NCI-H2081 (cell line): ENCODE measurements at places on chromosomes 12 and 14.

DNA sequence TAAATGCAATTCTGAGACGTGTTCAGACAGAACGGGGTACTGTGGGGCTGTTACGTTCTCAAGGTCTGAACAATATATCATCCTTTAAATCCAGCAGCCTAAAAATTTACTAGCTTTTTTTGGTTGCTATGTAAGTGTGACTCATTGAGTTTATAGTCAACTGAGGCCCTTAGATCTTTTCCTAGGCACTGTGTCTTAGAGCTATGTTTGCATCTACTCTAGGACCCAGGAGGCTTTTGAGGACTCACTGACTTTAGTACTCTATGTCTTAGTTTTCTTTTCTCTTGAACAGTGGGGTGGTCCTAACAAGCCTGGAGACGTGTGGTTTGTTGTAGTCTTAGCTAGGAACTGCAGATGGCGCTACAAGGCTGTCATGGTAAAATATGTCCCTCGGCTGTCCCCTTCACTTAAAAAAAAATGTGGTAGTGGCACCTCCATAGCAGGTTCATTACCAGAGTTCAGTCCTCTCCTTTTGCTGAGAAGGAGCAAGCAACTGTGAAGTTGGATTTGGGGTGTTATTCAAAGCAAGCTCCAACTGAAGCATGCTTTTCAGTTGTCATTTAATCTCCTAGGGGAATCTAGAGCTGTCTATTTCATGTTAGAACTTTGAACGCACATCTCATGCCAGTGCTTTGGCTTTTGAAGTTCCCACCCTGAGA, 8.7 kb upstream of the SPATS2 start:
- peak; percentile 65 for DNase-seq

DNA sequence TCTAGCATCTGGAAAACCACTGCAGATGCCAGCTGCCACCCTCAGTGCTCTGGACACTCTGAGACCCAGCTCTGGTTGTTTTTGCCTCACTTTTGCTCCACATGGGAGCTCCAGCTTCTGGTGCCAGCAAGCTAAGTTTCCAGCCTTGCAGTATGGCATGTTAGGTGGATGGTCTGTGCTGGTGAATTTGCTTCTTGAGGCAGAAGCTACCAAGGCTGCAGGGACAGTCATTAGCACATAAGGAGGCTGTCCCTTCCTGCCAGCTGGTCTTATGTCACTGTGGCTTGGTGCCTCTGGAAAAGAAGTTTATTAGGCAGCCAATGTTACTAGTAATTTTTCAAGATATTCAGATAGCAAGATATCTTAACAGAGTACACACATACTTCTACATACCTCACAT, 64.2 kb upstream of the CSRP2 start:
- no peak for DNase-seq

DNA sequence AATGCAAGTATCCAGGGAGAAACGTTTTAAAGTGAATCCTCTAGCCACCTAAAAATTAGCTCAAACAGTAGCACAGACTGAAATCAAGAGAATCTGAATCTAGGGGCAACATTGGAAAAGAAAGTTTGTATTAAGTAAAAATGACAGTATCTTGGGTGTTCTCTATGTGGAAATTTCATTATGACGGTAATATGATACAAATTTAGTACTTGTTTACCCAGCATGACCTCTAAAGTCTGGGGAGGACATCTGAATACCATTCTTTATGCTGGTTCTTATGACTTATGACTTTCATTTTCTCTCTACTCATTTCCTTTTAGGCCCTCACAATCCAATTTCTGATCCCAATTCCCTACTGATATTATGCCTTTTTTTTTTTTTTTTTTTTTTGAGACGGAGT, 14.0 kb downstream of the GTSF1 start:
- no peak for DNase-seq

DNA sequence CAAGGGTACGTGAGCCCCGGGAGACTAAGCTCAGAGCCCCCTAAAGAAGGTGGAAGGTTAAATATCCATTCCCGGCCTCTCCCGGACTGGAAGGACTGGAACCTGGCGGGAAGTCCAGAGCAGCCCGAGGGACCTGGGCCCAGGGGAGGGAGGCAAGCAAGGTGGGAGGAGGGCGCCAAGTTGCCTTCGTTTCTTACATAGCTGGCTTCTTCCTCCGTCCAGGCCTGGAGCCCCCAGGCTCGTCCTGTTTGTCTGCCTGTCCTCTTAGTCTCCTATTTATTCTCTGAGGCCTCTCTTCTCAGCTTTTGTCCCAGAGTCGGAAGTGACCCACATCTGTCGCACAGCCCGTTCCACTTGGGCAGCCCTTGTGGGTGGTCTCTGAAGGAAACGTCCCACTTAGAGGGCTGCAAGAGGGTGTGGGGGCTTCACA, 745 bp downstream of the PCK2 start:
- no peak for DNase-seq

GRCh38 chr12:67540920-67541624, 107.5 kb upstream of the DYRK2 start:
- DNase-seq: no peak

GRCh38 chr12:53217931-53218307, 10.9 kb upstream of the ITGB7 start:
- DNase-seq: no peak

- no peak for DNase-seq
Measured at GRCh38 chr12:51174501-51174900, 1.6 kb upstream of the TFCP2 start.

DNA sequence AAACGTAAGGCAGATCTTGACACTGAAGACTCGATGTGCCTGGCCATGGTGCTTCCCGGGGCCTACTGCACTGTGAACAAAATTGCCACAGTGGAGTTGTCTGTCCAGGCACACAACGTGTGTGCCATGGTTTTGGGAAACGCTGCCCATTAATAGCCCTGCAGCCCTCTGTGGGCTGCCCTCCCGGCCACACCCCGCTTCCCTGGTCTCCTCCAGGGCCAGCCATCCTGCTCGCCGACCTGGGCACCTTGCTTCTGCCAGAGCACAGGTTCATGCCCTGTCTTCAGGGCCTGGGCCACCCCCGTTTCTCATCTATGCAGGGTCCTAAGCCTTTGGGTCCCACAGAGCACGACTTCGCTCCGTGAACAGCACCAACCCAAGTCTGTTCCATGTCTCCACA, 18.9 kb downstream of the MEG3 start:
- DNase-seq: no peak

DNA sequence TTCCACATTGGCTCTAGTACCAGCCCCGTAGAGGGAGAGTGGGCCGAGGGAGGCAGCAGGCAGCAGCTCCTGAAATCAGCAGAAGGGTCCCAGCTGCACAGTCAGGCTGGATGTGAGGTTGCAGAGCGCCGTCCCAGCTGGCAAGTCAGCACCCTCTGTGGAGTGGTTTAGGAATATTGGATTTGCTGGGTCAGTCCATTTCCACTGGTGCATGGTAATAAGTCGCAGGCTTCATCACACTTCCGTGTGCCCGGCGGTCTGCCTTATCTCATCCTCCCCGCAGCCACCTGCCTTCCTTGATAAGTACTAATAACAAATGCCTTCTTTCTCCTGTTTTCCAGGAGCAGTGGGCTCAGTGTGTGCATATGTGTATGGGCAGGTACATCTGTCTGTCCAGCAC, 112.9 kb downstream of the TSPAN9 start:
- DNase-seq: no peak

- DNase-seq: no peak
Measured at GRCh38 chr14:21039585-21040369, 2.4 kb upstream of the RNASE7 start.

DNA sequence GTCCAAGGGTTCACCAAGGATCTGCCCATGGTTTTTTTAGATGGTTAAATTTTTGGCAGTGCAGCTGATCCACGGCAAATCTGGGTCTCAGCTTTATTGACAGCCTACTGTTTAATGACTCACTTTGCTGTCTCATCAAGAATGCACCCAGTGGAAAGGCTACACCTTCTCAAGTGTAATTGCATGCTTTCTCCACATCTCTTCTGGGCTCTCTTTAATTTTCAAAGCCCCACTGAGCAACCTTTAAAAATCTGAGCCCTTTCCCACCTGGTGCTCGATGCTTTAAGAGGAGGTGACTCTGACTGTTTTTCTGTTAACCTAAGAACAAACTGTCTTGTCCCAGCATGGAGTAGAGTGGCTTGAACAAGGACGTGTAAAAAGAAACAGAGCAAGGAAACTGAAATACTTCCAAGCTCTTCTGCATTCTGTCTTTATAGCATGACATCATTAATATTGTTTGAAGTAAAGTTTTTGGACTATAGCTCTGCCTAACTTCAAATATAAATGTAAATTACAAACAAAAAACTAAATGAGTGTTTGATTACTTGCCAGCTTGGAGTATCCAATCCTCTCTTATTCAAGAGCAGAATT, 214.2 kb upstream of the KRR1 start:
- no peak for DNase-seq

DNA sequence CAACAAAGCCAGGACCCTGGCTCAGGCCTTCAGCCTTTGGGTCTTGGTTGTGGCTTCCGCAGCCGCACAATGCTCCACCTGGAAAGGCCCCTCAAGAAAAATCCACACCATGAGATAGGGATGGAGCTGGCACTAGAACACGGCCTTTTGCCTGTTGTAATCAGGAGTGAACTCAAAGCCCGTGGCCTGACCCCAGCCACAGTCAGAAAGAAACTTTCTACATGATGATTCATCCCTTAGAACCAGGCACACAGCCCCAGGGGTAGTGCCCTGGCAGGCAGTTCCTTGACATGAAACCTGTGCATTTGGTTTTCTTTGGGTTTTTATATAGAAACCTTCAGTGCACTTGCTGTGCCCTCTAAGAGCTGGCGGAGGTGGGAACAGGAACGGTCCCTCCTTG, 5.1 kb downstream of the CLMN start:
- DNase-seq: no peak

GRCh38 chr14:96267336-96267735, 11.3 kb downstream of the BDKRB1 start:
- no peak for DNase-seq

DNA sequence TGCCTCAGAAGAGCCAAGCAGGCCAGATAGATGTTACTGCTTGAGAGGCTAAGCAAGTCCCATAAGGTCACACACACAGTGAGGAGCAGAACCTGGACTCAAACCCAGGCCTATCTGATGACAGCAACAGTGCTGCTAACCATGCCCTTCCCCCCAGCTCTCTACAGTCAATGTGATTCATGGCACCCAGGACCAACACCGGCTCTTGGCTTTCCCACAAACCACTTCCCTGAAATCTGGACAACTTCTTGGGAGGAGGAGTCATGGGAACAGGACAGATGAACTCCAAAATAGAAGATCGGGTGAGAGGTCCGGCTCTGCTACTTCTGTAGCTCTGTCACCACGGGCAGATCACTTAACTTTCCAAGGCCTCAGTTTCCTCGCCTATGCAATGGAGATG, 716 bp upstream of the PTGDR start:
- no peak for DNase-seq

DNA sequence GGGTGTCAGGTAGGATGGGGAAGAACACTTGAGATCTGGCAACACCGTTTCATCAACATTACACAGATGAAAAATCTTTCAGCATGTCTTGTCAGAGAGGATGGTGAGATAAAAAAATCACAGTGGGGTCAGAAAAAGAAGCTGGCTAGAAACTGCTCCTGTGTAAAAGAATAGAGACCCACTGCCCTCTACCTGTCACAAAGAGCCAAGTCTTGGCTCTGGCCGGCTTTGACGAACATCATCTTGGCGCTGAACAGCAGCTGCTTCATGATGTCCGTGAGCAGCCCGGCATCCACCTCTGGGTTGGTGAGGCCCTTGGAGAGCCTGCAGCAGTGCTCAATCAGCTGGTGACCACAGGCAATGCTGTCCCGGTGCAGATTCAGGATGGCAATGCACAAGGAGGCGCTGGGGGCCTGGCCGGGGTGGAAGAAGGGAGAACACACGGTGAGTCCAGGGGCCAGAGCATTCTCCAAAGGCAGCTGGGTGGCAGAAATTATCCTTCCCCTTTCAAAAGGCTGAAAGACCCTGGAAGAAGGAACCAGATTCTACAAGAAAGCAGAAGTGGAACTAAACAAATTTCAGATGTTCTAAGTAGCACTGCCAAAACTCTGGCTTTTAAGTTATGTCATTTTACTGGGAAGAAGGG, 50.2 kb downstream of the ZFYVE26 start:
- DNase-seq: no peak

- no peak for DNase-seq
Measured at GRCh38 chr12:20439626-20440025, 71.3 kb downstream of the PDE3A start.

DNA sequence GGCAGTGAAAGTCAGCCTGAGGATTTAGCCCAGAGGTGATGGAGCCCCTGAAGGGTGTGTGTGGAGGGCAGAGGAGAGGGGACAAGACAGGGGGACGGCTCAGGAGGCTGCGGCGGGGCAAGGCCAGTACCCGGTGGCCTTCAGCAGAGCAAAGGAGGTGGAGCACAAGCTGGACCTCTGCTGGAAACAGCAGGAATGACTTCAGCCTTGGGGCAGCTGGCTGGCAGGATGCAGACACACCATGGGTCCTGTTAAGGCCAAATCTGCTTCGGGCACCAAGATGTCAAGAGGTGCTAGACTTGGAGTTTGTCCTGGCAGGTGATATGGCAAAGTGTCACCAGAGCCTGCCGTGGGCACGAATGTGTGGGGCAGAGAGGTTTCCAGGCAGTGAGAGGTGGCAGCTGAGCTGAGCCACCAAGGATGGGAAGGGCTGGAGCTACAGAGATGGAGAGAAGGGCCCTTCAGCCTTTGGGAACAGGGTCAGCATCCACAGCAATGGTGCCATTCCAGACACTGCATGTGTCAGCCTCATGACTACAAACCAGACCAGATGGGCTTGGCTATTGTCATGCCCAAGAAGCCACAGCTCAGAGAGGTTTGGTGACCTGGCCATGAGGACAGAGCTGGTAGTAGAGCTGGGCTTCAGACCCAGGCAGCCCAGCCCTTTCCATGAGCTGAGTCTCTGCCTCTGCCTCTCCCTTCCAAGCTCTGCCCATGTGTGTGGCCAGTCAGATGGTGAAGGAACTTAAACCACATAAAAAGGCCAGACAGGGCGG, 91.9 kb downstream of the LGMN start:
- DNase-seq: no peak

DNA sequence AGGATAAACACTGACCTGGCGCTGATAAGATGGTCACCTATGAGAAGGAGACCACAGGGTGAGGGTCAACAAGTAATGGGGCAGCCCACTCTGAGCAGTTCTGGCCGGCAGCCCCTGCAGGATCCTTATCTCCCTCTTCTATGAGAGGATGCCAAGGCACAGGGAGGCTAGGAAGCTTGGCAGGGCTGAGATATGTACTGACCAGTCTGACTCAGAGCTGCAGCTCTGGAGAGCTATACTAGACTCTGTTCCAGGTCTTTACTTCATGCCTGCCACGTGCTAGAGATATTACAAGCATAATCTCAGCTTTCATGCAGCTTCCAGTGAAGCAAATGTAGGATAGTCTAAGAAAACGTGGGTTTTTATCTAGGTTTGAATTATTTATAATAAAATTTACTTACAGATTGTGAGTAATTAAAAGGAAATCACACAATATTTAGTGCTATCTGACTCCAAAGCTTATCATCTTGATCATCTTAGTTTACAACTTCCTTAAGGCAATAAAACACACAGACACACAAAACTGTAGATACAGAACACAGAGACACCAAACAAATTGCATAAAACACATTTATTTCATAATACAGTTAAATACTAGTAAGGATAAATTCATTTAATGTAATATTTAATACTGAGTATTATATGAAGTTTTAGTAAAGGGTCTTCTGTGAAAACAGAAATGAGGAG, 32.3 kb downstream of the GIT2 start:
- DNase-seq: no peak

GRCh38 chr12:119589097-119589496, 4.5 kb upstream of the TMEM233 start:
- no peak for DNase-seq

GRCh38 chr14:58072288-58073071, 79.5 kb downstream of the ARMH4 start:
- DNase-seq: peak; percentile 60
